ENCODE measurements at places on chromosomes 16 and 17. TPM values are rescaled to one million over a fixed set of nuclear protein-coding genes. Genes with fewer than 3 reads are reported as not detected.

- DNase-seq, result no peak
Observed at GRCh38 chr17:36793976-36794375, 143.3 kb upstream of the LHX1 start.

GRCh38 chr17:82229698-82230608, 1.1 kb downstream of the SLC16A3 start:
- no peak for DNase-seq

GRCh38 chr17:57641761-57642160, 103.3 kb downstream of the CCDC182 start:
- no peak for DNase-seq

Gene WFDC1
- total RNA-seq, result not detected

DNA sequence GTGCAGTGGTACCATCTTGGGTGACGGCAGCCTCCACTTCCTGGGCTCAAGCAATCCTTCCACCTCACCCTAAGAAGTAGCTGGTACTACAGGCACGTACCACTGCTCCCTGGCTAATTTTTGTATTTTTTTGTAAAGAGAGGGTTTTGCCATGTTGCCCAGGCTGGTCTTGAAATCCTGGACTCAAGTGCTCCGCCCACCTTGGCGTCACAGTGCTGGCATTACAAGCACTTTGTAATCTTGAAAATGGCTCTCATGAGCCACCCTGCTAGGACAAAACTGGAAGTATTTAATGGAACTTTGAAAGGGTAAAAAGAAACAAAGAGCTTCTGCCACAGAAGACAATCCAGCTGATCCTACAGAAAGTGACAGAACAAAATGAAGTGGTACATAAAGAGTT, 9.2 kb downstream of the SUMO2 start:
- no peak for DNase-seq

DNA sequence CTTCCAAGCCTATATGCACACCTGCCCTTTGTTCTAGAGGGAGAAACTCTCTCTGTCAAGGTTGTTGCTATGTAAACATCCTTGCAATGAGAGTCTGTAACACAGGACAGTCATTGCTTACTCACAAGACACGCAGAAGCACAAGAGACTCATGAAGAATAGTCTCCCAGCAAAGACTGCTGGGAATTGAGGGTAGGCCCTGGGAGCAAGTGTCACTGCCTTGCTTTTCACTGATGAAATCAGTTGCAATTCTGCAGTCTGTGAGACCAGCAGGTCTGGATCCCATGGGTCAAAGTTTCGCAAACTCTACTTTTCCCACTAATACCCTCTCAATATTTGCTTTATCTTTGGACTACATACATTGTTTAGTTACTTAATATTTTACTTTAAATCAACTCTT, 177.4 kb downstream of the FTO start:
- no peak for DNase-seq

DNA sequence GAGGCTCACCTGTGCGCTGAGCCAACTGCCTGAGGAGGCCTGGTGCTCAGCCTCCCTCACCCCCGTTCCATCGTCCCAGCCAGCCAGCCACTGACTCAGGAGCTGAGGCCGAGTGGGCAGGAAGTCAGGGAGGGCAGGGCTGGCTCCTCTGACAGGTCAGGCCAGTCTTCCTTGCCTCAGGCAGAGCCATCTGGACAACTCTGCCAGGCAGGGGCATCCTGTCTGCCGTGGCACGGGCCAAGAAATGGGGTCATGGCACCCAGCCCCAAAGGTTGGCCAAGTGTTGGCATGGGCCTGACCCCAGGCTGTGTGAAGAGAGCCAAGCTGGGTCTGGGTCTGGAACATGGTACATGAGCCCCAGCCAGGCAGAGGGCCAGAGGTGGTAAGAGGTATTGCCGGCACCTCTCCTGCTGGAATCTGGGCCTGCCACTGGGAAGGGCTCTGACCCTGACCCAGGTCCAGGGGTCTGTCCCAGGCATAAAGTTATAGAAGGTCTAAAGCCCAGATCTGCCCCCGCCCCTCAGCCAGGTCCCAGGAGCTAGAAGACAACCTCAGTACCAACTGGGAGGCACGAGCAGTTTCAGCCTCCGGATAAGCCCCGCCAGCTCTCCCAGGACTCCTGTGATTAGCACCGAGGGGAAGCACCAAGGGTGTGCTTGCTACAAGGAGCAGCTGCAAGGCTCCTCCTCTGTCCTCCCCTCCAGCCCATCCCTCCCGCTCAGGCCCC, 2.5 kb upstream of the VASN start:
- DNase-seq, result no peak

DNA sequence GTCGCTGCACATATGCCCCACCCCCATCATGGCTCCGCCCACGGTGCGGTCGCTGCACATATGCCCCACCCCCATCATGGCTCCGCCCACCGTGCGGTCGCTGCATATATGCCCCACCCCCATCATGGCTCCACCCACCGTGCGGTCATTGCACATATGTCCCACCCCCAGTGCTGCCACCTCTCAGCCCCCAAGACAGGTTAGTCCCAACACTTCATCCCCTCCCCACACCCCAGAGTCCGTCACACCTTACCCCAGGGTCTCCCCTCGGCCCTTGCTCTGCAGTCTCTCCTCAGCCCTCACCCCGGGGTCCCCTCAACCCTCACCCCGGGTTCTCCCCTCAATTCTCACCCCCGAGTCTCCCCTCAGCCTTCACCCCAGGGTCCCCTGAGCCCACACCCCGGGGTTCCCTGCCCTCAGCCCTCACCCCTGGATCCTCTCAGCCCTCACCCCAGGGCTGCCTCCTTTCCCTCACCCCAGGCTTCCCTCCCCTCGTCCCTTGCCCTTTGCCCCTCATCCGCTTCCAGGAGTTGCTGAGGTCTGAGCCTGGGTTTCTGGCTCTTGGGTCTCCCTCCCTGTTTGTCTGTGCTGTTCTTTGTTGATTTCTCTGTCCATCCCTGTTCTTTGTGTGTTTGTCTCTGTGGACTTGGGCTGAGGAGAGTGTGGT, 25.6 kb downstream of the TPSG1 start:
- DNase-seq, result no peak

- no peak for DNase-seq
Observed at GRCh38 chr16:27228621-27229501, 25.5 kb downstream of the KDM8 start.

Gene OR1A1
- total RNA-seq, result not detected

Gene B4GALNT2
- 0.09 TPM for total RNA-seq

- no peak for DNase-seq
Observed at GRCh38 chr17:64774888-64775540, 112.9 kb upstream of the SMURF2 start.

- DNase-seq, result no peak
Observed at GRCh38 chr17:34391241-34391640, 28.2 kb upstream of the CCL1 start.

Measured in activated B cell treated with CpG ODN at 0.5 μM for 24 hours (primary cell).